Esophagus mucosa (tissue), 1 donor: ENCODE measurements at places on chromosomes 16 and 17.

DNA sequence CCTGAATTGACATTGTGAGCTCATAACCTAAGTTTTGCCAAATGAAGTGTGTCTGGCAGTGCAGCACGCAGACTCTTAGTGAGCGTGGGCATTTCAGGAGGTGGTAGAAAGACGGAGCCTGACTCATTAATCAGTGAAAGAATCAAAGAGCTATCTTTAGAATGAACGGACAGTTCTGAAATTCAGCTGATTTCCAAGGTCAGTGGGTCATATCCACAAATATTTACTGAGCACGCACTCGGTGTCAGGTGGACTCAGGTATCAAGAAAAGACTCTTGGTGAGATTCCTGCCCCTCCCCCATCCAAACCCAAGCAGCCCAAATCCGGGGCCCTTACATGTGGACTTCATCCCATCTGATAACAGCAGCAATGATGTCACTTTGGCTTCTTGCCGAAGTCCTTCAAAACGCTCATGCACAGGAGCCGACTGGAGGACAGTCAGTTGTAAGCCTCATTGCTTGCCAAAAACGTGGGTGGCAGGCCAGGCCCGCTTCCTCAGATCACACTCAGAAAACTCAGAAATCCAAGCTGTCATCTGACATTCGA is 185.8 kb downstream of the HS3ST3A1 start:
- ATAC-seq: no peak

DNA sequence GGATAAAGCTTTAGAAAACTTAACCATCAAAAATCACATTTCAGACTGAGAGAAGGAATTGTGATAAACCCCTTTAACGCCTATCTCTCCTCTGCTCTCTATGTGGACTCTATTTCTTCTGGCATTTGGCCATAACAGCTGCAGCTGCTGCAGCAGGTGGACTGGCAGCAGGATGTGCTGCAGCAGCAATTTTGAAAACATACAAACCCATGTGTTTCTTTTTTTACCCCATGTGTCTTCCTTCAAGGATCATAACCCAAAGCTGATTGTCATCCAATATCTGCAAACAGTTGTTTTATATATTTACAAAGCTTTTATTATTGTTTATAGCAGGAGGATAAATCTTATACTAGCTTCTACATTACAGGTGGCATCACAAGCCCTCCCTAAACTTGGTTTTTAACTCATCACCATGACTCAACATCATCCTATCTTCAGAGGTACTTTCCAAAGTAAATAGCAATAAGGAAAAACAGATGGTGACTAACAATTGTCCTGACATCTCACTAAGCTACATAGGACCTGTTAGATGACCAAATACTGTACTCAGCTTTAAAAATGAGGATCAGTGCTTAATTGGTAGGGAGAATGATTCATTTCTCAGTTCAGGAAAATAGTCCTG is 14.5 kb upstream of the KRTAP9-2 start:
- ATAC-seq: no peak

- no peak for ATAC-seq
These were observed 4.9 kb downstream of the CHD9 start for GRCh38 chr16:53059672-53060071.

DNA sequence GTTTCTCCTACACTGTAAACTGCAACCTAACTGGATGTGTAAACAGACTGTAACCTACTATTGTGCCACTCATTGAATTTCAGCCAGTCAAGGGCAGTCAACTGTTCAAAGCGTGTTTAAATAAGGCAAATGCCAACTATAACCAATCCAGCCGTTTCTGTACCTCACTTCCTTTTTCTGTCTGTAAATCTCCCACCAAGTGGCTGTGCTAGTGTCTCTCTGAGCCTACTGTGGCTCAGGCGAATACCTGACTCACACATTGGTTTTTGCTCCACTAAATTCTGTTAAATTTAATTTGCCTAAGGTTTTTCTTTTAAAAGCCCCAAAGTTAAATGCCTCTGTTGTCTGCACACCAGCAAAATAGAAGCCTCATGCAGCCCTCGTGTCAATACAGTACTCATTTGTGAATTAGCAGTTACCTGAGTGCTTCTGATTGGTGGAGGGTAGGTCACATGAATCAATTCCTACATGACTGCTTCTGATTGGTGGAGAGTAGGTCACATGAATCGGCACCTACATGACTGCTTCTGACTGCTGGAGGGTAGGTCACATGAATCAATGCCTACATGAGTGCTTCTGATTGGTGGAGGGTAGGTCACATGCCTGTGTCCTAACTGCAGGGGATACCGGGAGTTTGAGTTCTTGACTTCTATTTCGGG is 31.1 kb upstream of the CCR7 start:
- ATAC-seq: peak; percentile 20

GRCh38 chr17:21462237-21462636 is 86.1 kb downstream of the KCNJ12 start:
- no peak for ATAC-seq

GRCh38 chr17:78828470-78829185 is 12.0 kb downstream of the USP36 start:
- peak; percentile 74 for ATAC-seq

DNA sequence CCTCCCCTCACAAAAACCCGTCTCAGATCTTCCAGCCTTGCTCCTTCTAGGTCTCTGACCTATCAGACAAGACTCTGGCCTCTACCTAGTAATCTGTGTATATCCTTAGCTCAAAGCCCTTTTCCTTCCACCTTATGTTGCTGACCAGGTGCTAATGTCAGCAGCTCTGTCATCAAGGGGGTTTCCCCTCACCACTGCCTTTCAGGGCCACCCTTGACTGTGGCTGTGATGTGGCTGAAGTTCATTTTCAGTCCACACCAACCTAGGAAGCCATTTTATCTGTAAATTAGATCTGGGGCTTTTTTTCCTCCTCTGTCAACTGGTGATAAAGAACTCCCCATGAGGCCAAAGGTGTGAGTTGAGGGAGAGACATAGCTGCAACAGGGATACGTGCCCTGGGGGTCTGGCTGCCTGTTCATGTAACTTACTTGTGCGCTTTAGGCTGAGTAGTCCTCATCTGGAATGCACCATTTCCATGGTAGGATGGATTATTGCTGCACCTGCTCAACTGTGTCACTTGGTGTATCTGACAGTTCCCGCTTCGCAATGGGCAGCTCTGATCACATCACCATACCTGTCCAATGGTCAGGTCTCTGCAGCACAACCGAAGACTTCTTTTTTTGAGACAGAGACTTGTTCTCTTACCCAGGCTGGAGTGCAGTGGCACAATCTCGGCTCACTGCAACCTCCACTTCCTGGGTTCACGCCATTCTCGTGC is 14.7 kb upstream of the RUNDC3A start:
- ATAC-seq: no peak

DNA sequence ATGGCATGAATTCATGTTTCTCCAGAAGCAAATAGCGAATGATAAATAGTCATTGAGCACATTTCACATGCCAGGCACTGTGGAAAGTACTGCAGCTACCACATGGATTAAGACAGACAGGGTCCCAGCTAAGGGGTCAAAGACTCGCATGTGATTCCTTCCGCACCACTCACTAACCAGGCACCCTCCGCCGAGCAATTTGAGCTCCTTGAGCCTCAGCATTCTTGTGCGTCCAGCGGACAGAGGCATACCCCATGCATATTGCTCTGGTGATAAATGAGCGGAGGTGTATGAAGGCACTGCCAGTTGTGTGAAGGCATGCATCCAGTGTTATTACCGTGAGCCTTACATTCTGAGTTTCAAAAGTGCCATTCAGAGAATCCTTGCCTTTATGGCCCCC is 358.7 kb downstream of the HS3ST4 start:
- no peak for ATAC-seq

DNA sequence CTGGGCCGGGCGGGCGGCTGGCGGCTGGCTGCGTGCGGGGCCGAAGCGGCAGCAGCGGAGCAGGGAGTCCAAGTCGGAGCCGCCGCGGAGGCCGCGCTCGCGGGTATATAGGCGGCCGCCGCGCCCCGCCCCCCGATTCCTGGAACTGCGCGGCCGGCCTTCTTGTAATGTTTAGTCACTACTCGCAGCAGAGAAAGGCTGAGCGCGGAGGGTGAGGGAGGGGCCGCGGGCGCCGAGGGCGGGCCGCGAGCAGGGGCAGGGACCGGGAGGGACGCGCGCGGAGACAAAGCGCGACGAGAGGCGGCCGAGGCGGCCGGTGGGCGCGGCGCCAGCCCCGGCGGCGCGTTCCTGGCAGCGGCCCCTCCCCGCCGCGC is at the start of gene SOCS3:
SOCS3 (minus strand) TSS at position 81 of the 374 bp plus-strand sequence. CDS start 982 bp downstream, outside the sequence.
- peak; percentile 81 for ATAC-seq

DNA sequence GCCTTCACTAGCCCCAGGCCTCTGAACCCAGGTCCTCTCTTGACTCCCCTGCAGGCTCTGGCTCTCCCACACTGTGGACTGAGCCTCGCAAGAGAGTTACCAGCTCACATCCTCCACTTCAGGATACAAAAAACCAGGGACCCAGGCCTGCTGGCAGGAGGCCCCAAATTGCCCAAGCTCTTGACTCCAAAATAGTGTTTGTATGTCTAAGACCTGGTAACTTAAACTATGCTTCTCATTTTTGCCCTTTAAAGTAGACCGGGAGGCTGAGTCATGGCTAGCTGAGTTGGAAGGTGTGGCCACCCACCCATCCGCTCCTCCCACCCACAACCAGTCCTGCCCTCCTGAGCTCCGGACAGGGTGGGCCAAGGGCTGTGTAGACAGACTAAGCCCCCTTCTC is 250.0 kb downstream of the SOX9 start:
- ATAC-seq: peak; percentile 73

- no peak for ATAC-seq
These were observed 38.1 kb downstream of the DCAKD start for GRCh38 chr17:45013021-45013997.

DNA sequence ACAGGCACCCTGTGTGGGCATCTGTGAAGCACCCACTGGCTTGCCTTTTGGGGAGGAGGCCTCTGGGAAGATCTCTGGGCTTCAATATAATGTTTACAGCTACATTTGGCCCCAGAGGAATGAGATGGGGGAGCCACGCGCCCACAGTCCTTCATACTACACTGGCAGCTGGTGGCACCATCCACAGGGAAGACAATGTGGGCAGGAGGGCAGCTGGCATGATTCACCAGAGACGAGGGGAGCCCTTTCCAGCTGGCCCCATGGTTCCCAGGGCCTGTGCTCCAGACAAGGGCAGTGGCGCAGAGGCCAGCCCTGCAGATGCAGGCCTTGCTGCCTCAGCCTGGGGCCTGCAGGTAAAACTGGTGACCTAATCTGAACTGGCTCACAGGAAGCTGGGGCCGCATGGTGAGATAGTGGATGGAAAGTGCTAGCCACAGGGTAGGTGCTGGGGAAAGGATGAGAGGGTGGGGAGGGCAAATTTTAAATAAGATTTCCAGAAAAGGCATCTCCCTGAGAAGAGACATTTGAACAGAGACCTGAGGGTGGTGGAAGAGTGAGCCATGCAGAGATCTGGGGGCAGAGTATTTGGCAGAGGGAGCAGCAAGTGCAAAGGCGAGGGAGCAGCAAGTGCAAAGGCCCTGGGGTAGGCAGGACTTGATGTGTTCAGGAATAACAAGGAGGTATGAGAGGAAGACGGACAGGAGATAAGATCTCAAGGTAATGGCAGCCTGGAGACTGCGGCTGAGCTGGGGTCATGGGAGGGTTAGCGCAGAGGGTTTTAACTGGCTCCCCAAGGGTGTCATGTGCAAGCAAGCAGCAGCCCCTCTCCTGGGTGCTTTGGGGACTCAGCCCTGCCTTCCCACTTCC is 12.1 kb upstream of the KCNJ12 start:
- no peak for ATAC-seq

DNA sequence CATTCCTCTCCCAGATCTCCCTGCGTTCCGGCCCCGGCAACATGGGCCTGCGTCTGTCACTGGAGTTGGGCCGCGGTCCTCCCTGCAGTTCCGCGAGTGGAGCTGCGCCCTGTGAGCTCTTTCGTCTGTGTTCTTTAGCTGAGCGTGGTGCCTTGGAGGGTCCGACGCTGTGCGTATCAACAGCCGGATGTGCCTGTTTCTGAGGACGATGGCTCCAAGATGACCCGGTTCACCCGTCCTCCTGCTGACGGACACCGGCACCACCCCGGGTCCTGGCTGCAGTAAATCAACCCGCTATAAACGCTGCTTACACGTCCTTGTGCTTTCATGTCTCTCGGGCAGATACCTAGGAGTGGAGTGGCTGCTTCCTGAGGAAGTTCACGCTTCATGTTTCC is 44.8 kb upstream of the GNG13 start:
- no peak for ATAC-seq

- ATAC-seq: no peak
These were observed 51.8 kb upstream of the ACSF3 start for GRCh38 chr16:89041571-89042481.

DNA sequence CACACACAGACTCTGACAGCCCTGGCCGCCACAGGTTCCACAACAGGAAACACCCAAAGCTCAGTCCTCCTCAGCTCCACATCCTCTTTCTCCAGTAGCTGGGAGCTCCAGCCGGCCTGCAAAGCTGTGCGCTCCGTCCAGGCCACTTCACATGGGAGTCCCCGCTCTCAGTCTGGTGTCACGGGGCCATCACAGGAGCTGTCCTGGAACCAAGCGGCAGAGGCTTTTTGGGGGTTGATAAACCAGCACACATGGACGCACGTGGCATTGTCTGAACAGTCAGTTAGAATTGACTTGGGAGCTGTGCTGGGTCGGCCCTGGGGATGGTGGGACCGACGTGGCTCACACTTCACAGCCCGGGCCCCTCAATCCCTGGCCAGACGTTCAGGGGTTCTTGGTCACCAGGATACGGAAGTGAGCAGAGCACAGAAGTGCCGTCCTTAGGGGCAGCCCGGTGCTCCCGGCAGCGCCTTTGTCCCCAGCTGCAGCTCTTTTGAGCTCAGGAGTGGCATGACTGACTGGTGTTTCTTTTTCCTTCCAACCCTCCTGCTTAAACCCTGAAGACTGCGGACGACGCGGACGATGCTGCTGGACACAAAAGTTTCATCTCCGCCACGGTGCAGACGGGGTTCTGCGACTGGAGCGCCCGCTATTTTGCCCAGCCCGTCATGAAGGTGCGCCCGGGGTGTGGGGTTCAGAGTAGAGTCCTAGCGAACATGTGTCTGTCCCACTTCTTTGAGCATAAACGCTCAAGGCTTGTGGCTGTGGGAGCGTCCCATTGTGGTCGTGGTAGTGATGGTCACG is 66.6 kb upstream of the CHMP6 start:
- ATAC-seq: no peak

- ATAC-seq: no peak
These were observed 903.8 kb upstream of the RBFOX1 start for GRCh38 chr16:6428861-6429260.
